ENCODE measurements at places on chromosomes 7 and 10.

GRCh38 chr10:3331690-3332230 is 159.2 kb upstream of the PITRM1 start:
- DNase-seq, result no peak

DNA sequence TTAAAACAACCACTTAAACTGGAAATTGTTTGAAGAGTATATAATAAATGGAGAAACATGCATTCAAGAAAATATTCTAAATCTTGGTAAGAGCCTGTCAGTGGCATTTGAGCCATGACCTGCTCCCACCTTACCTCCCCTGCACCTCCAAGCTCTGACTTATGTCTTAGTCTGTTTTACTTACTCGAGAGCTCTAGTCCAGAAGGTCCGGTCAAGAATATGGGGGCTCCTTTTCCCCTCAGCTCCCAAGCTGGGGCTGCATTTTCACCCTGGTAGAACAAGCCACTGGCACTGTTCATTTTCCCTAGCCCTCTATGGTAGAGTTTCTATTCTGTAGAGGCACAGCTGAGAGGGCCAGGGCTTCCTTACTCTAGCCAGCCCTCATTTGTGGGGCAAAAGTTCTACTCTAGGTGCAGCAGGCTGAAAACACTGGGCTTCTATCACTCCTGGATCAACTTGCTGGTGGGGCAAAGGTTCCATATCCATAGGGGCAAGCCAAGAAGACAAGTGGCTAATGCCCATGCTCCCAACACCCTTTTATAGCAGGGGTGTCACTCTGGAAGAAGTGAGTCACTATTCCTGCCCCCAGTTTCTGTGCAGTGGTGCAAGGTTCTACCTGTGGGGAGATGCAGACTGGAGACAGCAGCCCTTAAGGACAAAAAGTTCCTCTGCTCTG is 40.6 kb downstream of the ZNF438 start:
- DNase-seq, result no peak

GRCh38 chr7:97064972-97065587 is 40.4 kb upstream of the DLX5 start:
- no peak for DNase-seq

DNA sequence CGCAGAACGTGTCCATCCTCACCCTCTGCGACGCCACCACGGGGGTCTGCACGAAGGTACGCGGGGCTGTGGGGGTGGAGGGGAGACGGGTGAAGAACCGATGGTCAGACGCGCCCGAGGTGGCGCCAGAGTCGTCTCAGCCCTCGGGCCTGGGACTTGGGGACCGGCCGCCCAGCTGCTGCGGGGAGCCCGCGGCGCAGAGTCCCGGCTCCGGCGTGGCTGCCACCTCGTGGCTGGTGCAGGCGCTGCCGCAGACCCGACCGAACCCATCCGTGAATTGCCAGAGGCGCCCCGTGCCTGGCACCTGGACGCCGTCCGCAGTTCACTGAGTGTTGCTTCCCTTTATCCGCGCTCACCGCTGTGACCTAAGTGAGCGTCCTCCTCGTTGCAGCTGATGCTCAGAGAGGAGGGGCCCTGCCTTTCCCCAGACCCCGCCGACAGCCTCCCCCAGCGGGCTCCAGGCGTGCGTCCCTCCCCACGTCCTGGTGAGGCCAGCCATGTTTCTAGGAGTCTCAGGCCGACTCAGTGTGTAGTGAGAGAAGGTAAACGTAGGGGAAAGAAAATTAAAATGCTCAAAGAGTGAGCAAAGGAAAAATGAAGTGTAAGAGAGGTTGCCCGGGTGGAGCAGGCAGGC is 208.7 kb downstream of the PAXIP1 start:
- no peak for DNase-seq

GRCh38 chr7:133941496-133941895 is 185.6 kb upstream of the LRGUK start:
- DNase-seq, result no peak

DNA sequence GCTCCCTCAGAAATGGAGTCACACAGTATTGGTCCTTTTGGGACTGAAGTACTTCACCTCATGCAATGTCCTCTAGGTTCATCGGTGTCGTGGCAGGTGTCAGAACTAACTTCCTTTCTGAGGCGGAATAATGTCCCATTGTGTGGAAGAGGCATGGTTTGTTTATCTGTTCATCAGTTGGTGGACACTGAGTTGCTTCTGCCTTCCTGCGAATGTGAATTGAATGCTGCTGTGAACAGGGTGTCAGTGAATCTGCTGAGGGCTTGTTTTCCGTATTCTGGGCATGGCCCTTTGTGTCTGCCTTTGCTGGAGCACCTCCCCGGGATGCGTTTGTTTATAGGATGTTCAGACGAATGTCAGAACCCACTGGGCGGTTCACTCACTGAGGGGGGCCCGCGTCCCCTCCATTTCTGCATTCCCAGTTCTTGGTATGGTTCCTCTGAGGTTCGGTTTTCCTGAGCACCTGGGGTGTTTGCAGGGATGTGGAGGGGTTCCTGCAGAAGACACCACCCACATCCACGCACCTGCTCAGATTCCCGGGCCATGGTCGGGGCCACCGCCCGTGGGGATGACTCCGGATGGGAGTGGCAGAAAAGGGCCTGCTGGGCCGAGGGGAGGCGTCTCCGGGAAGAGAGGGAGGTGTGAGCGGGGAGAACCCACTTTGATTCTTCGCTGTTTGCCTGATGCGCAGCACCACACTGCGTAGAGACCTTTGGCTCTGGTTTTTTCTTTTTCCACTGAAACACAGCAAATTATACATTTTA is 33.1 kb downstream of the CHST12 start:
- no peak for DNase-seq

GRCh38 chr7:116906391-116906790 is 44.0 kb downstream of the CAPZA2 start:
- DNase-seq, result no peak

DNA sequence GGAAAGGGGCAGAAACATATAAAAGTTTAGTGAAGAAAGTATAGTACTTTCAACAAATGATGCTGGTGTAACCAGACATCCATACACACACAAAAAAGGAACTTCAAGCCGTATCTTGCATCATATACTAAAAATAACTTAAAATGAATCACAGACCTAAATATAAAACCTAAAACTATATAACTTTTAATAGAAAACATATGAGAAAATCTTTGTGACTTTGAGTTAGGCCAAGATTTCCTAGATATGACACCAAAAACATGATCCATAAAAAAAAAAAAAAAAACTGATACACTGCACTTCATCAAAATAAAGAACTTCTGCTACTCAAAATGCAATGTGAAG is 40.9 kb downstream of the NUDCD3 start:
- DNase-seq, result no peak

DNA sequence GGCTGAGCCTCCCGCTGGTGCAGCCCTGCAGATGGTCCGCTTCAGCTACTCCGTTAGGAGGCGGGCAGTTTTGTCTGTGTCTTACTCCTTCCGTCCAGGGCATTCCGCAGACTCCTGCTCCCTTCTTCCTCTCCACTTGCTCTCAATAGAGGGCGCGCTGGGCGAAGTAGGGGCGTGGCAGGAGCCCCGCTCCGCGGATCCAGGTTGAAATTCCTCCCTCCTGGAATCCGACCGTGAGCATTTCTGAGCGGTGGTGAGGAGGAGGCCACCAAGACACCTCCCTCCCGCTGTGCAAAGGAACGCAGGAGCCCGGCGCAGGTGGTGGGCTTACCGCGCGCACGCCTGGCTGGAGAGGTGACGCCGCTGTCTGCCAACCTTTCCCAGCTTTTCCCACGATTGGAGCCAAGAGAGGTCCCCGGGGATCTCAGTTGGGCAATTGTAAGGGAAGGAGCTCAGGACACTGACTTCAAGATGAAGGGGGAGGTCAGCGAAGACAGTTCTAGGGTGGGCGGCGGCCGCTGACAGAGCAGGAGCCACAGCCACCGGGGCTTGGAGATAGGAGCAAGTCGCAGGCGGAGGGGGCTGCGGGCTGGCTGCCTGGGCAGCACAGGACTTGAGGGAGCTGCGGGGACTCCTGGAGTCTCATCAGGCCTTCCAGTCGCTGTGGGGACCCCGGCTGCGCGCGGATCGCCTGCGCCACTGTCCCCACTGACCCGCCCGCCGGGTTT is 1011.3 kb downstream of the XPNPEP1 start:
- no peak for DNase-seq

- no peak for DNase-seq
These were observed 351.2 kb downstream of the LRMDA start for GRCh38 chr10:75782463-75783248.

GRCh38 chr7:123191132-123191531 is 8.6 kb downstream of the SLC13A1 start:
- no peak for DNase-seq

GRCh38 chr10:103197174-103197573 is 4.1 kb upstream of the NT5C2 start:
- no peak for DNase-seq

- DNase-seq, result no peak
These were observed 12.1 kb upstream of the FAS start for GRCh38 chr10:88978463-88978862.

DNA sequence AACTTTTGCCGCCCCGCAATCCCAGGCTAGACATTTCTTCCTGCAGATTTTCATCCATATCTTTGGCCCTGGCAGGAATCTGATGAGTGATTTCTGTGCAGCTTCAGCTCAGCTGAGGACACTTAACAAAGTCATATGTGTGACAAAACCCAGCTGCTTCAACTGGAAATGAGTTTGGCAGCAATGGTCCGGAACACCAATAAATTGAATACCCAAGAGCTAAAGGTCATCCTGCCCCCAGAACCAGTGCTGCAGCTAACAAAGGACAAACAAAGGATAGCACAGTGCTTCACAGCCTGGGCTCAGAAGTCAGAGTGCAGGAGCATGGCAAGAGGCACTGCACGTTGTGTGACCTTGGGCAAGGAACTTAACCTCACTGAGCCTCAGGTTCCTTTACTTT is 40.0 kb upstream of the TRIL start:
- DNase-seq, result no peak

DNA sequence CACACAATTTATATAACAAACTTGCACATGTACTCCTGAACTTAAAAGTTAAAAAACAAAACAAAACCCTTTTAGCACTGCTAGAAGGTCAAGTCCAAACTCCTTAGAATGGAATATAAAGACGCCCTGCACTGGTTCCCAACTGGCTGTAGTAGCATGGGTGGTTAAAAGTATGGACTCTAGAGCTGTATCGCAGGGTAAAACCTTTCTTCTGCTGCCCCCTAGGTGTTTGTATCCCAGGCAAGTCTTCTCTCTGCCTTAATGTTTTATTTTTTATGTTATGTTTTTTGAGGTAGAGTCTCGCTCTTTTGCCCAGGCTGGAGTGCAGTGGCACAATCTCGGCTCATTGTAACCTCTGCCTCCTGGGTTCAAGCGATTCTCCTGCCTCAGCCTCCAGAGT is 35.2 kb downstream of the LSMEM1 start:
- DNase-seq, result no peak

GRCh38 chr7:68206946-68207485 is 1210.4 kb downstream of the TYW1 start:
- DNase-seq, result no peak

GRCh38 chr10:32241946-32242345 is 105.0 kb downstream of the EPC1 start:
- DNase-seq, result no peak

DNA sequence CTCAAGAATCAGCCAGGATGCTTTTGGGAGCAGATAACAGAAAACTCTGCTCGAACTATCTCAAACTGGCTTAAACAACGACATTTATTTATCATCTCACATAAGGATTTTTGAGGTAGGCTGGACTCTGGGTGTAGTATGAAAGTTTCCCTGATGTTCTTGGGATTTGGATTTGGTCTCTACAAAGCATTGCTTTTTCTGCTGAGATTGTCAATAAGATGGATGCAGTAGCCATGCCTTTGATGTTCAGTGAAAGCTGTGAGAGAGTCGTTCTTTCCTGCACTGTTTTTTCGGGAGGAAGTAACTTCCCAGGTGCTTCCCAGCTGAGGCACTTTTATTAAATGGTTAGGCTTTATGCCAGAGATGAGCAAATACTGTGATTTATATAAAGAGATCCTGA is 181.1 kb downstream of the PRKG1 start:
- no peak for DNase-seq

GRCh38 chr7:135678612-135679575 is 16.6 kb downstream of the STMP1 start:
- no peak for DNase-seq

- no peak for DNase-seq
These were observed 10.2 kb downstream of the CRYGN start for GRCh38 chr7:151429560-151430331.

DNA sequence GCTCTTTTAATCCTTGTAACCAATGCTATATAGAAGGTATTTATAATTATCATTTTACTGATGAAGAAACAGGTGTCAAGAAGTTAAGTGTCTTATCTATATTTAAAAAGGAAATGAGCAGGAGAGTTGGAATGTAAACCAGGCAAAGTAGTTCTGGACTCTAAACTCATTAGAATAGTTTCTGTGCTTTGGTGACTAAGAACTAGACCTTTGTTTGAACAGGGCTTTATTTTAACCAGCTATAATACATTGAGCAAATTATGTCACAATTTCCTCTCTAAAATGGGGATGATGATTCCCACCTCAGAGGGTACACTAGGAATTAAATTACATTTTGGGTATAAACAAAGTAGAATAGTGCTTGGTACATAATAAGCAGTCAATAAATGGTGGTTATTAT is 236.0 kb downstream of the MAGI2 start:
- DNase-seq, result no peak

- no peak for DNase-seq
These were observed 417.6 kb downstream of the SORCS1 start for GRCh38 chr10:106746868-106747267.

DNA sequence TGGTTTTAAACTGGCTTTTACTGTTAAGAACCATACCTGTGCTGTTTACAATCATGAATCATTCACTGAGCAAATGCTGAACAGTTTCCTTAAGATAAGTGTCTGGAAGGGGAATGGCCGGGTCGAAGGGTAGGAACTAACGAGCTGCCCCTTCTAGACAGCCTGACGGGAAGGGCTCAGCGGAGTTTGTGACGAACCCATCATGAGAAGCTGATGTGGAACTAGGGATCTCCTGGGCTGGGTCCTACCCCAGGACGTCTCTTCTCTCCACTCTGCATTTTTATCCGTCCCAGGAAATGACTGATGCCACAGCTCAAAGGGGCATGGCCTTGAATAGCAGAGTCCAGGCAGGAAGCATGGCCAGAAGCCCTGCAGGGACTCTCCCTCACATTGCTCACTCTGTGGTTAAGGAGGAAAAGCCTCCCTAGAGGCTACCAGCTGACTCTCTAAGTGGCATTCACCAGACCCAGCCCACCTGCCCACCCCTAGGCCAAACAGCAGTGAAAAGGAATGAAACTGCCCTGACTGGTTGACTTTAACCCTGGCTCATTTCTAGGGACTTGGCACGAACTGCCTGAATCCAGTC is 112.0 kb downstream of the PFKFB3 start:
- no peak for DNase-seq

DNA sequence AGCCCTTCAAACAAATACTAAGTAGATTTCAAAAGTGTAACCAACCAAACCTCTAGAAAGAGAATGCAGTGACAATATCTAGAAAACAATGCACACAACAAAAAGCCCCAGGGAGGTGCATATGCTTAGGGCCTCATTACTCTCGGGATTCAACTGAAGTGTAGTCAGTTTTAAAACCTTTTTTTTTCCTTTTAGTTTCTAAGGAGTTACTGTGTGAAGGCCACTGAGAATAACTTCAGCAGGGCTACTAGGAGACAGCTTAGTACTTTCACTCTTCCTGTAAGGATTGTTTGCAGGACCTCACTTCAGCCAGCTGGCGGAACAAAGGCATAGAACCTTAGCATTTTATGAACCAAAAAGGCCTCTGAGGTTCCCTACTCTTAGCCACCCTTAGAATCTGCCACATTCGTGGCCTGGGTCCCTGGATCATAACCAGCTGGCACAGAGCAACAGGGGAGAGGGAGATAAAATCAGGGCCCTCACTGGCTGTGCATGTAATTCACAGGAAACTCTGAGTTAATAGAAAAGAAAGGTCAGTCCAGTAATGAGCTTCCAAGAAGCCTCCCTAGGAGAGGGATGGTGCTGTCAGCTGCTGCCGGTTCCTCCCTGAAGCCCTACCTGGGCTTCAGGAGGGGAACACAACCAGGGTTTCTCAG is 3.6 kb downstream of the VOPP1 start:
- DNase-seq, result no peak
